ENCODE measurements at places on chromosomes 1 and 21.
A peak's percentile ranks its signal among the peaks of the same experiment; 100 is the strongest.

GRCh38 chr1:21574466-21575151 lies 65.4 kb downstream of the ALPL start:
- DNase-seq: peak; percentile 77

- no peak for DNase-seq
Observed at GRCh38 chr1:35559317-35559944, 1.8 kb downstream of the NCDN start.

DNA sequence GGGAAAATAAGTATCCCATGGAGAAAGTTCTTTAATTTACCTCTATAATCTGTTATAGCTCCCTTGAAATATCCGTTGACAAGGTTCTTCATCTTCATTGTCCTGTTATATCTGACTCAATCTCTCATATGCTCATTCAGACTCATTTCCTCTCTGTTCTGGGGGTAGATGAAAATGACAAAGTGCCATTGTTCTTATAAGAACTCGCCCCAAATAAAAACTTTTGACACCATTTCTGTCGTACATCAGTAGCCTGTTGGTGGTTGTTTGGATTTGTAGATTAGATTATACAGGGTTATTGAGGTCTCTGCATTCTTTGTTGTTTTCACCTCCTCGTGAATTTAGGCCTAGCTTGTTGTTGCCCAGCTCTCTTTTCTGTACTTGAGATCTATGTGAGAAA lies 55.2 kb upstream of the IPO9 start:
- DNase-seq: no peak

- peak; percentile 31 for DNase-seq
Observed at GRCh38 chr1:234616644-234617043, 6.7 kb upstream of the IRF2BP2 start.

DNA sequence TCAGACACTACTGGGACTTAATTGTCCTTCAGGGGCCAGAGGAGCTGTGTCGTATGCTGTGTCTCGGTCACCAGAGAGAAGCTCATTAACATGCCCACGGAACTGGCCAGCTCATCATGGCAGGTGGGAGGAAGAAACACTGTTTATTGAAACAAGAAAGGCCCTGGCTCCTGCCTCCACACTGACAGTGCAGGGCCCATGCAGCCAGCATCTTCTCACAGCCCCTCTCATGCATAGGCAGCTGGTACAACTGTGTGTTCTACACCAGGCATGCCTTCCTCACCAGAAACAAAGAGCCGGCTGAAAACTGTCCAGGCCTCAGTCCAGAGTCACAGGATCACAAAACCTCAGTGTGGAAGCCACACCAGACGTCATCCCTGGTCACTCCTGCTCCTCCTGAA lies 106.0 kb downstream of the UBE2U start:
- DNase-seq: no peak

- no peak for DNase-seq
Observed at GRCh38 chr1:154425172-154425571, 20.0 kb downstream of the IL6R start.

DNA sequence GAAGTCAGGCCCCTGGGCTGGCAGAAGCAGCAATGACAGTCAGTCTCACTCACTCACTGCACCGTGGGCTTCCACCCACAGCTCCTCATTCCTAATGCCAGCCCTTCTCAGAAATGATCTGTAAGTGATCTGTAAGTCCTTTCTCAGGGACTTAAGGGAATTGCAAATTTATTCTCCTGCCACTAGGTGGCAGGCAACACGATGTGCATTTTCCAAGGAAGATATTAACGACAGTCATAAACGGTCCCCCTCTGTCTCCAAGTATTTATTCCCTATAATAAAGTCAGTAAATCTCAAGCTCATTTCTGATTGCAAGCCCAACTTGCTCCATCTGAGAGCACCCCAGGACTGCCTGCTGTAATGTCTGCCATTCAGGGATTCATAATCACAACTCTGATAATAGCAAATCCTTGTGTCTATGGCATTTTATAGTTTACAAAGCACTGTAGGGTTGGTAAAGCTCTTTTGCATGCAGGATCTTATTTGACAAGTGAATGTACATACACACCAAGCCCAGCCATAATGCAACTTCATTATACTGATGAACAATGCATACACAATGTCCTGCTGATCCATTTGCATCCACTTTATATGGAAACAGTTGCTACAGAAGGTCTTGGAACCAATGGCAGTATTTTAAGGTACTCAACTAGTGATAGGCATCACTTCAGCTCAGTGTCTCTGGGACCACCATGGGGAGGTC lies 380.5 kb upstream of the CAMK1G start:
- DNase-seq: peak; percentile 67

DNA sequence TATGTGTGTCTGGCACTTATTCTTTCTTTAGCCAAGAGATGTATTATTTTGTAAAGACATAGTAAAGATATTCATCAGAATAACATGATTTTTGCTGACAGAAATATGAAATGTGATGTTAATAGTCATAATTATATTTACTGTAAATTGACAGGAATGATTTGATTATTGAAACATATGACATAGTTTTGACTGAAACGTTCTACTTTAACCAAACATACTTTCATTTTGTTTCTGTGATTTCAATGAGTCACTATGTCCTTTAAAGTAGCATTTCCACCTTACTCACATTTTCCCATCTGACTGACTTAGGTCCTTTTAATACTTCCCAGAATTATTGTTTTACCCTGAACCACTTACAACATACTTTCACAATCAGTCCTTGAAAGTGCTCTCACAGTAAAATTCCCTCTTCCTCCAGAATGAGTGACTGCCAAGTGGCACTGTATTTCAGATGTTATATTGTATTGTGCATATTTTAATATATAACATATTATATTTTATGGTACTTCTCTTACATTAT lies 437.9 kb downstream of the NCAM2 start:
- no peak for DNase-seq

GRCh38 chr21:42956824-42957630 lies 17.3 kb upstream of the PKNOX1 start:
- no peak for DNase-seq

- DNase-seq: no peak
Observed at GRCh38 chr1:186994897-186995296, 166.1 kb downstream of the PLA2G4A start.

DNA sequence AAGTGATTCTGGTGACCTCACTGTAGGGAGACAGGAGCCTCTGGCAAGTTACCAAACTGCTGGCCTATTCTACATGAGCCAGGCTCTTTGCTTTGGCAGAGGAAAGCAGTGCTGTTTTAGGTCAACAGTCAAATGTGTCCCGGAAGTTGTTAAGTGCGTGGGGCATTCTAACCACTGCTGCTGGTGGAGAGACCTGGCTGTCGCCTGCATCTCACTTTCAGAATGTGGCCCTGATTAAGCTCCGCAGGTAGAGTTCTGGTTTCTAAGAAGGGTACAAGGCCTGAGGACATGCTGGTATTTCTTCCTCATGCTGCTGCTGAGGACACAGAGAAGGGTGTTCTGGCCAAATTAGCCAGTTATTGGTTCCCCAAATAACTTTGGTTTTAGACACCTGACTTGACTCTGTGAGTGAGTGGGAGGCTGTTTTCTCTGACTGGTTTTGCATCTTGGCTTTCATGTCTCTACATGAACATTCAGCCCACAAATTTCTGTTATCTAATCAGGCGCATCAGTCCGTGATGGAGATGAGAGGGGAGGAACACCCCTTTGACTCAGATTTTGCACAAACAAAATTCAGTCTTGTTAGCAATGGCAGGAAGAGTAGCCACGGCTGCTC lies 120.8 kb downstream of the LMO4 start:
- peak; percentile 40 for DNase-seq

GRCh38 chr1:163701783-163702374 lies 380.1 kb downstream of the NUF2 start:
- no peak for DNase-seq

GRCh38 chr1:225541383-225541782 lies 111.5 kb downstream of the ENAH start:
- DNase-seq: no peak

DNA sequence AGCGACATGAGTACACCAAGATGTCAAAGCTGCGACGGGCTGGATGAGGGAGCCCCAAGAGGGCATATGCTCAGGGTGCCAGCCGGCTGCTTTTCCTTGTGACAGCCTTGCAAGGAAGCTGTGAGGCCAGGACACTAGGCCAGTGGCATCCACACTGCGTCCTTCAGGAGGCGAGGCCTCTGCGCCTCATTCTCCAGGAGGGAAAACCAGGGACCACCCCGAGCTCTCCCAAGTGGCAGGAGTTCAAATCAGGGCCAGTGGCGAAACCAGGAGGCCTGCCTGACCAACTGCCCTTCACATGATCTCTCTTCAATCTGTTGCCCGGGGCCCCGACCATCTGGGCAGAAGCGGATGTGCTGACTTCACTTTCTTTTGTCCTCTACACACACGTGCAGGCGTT lies 8.2 kb downstream of the MUL1 start:
- no peak for DNase-seq

DNA sequence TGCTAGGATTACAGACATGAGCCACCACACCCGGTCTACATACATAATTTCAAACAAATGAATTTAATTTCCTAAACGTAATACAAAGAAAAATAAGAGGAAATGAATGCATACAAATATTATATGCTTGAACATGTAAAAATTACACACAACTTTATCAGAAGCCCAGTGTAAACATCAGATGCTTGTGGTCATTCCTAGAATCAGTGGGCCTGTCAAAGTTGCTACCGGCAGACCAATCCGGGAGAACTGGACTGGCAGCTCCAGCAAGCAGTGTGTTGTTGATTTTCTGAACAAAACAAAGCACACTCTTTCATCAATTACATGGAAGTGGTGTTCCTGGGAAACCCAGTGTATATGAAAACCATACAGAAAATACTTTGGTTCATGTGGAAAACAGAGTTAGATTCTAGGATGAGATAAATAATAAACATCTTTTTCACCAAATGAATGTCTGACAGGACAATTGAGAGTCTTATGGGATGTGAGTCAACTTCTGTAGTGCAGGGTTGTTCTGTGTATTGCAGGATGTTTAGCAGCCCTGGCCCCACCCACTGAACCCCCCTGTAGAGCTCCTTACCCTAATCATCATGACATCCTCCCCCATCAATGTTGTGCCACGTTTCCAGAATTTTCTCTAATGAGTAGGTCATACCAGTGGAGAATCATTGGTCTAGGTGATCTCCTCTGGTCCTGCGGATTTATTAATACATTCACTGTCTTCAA lies 33.8 kb downstream of the MFSD2A start:
- DNase-seq: no peak

- no peak for DNase-seq
Observed at GRCh38 chr1:25544819-25545218, 1.4 kb downstream of the LDLRAP1 start.

Measured in fibroblast of mammary gland (primary cell).